ENCODE measurements at places on chromosomes 3 and 15.

- no peak for DNase-seq
Measured at GRCh38 chr3:141934354-141934753, 57.9 kb downstream of the ATP1B3 start.

DNA sequence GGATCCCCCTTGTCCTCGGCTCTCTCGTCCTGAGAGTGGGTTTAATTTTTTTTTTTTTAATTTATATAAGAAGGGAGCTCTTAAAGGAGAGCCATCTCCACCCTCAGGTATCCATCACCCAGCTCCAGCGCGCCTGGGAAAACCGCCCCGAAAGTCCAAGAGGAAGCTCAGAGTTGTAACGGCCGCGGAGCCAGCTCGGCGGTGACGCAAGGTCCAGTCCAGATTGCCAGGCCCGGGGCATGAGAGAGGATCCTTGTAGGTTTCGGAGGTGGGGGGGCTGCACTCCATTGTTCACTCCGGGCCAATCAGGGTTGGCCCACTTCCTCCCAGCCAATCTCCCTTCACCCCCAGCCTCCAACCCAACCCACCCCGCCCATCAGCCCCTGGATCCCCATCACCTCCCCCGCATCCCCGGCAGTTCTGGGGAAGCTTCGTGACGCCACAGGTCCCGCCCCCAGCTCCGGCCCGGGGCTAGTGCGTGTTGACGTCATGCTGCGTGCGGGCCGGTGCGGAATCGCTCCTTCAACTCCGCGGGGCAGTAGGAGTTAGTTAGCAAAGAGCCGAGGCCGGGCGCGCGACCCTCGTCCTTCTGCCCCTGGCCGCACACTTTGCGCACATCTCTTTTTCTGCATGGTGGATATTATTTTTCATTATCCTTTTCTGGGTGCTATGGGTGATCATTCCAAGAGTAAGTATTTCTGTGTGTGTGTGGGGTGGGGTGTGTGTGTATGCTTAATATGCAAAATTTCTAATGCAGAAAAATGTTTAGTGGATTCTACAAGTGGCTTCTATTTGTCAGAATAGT lies at the start of gene ISL2:
Gene ISL2, plus strand, starts transcription at position 520 of the 805 bp plus-strand sequence. Its CDS starts 111 bp downstream, at position 631.
- no peak for DNase-seq

- no peak for DNase-seq
Measured at GRCh38 chr3:90025019-90025418, 917.6 kb downstream of the EPHA3 start.

GRCh38 chr3:70061096-70061495 lies 61.6 kb downstream of the SAMMSON start:
- no peak for DNase-seq

DNA sequence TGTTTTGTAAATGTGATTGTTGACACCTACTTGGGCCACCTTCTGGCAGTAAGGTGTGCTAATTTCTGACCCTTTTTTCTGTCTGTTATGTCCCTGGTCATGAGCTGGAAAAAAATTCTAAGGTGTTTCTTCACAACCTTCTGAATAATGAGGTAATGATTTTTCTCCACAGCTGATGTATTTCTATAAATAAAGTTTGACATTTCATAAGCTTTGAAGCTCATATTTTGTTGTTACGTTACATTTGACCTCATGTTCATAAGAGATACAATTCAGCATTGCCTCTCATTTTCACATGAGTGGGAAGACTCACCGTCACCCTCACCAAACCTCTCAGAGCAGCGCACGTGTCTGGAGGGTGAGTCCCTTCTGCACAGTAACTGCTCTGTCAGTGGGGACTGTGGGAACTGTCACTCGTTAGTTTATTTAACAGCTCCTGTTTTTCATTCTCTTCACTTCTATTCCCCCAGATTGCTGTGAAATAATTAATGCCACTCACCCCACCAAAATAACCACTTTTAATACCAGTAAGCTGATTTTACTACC lies 140.9 kb downstream of the PLCL2 start:
- no peak for DNase-seq
